ENCODE measurements at places on chromosomes 16 and 17.

- DNase-seq, result no peak
These were observed 3.0 kb downstream of the UBALD2 start for GRCh38 chr17:76268015-76268749.

- DNase-seq, result no peak
These were observed 45.8 kb upstream of the CDRT4 start for GRCh38 chr17:15513058-15513791.

DNA sequence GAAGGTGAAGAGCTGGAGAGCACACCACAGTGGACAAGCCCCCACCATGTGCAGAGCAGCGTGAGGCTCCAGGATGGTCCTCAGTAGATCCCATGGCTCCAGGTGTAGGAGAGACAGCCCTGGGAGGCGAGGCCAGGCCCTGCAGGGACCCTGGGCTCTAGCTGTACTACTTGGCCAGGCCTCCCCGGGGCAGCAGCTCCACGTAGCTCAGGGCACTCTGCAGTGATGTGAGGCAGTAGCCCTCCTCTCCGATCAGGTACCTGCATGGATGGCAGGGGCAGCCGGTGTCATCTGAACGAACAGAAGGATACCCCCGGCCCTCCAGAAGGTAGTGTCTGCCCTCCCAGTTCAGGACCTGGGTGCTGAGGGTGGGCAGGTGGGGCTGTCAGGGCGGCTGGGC, 6.2 kb upstream of the SPATA2L start:
- DNase-seq, result no peak

GRCh38 chr17:80992948-80993624, 1.4 kb downstream of the CHMP6 start:
- DNase-seq, result no peak

- no peak for DNase-seq
These were observed 6.3 kb upstream of the ZCCHC14 start for GRCh38 chr16:87499189-87499486.

- peak; percentile 48 for DNase-seq
These were observed 157.1 kb downstream of the RGS9 start for GRCh38 chr17:65294181-65294719.

DNA sequence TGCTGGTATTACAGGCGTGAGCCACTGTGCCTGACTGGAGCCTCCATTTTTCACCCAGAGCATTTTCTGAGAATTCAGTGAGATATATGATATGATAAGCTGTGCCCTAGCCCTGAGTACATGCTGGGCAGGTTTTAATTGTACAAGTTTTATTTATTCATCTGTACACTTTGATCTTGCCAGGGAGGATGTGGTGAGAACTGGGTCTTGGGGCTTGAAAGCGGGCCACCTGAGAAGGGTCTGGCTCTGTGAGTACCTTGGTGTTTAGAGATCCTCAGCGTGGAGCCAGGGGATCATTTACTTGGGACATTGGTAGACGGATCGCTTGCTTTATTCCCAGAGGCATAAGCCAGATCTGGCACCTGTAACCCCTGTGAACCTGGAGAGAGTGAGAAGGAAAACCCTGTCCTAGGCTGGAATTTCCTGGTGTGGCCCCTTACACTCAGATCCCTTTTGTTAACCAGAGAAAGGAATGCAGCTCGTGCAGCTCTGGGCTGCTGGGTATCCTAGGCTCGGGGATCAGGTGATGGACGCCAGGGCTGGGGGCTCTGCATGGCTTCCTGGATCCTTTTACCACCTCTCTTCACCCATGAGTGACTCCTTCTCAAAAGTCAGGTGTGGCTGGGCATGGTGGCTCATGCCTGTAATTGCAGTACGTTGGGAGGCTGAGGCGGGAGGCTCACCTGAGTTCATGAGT, 91.9 kb downstream of the ABCC1 start:
- DNase-seq, result no peak

DNA sequence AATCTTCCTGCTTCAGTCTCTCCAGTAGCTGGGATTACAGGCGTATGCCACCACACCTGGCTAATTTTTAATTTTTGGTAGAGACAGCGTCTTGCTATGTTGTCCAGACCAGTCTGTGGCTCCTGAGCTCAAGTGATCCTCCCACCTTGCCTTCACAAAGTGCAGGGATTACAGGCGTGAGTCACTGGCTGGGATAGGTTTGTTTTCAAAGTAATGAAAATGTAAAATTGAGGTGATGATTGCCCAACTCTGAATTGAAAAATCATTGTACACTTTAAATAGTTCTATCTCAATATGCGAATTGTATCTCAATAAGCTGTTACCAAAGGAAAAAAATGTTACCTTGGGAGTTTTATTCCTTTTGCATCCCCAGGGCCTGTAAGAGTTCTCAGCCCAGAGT, 1.2 kb upstream of the AMFR start:
- no peak for DNase-seq

- no peak for DNase-seq
These were observed 29.7 kb upstream of the IRX3 start for GRCh38 chr16:54316095-54316889.

DNA sequence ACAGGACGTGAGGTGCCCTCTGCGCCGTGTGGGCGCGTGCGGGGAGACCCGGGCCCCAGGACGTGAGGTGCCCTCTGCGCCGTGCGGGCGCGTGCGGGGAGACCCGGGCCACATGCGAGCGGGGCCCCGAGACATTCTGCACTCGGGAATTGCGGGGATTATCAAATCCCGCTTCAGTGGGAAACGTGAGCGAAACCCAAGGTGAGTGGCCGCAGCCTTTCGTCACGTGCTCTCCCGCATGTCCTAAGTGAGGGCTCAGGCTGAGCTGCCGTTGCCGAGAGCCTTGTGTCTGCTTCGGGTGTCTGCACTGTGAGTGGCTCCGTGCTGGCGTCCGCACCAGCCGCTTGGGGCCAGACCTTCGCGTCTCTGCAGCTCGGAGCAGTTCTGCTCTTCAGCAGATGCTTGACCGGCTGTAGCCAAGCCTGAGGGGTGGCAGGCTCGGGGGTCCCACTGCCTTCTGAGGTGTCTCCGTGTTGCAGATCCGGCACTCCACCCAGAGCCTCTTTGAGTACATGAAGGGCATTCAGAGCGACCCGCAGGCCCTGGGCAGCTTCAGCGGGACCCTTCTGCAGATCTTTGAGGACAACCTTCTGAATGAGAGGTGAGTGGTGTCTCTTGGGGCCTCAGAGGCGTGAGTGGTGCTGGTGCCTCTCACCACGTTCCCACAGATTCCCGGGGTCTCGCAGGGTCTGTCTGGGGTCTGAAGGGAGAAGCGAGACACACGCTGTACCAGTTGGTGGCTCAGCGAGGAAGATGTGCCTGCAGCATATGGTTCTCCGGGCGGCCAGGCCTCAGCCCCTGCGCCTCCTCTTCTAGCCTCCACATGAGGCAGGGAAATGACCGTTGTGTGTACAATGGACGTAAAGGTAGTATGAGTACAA, 90.5 kb upstream of the ZNF750 start:
- DNase-seq, result no peak

GRCh38 chr17:40038882-40039513, 15.2 kb downstream of the MED24 start:
- DNase-seq, result peak; percentile 88

DNA sequence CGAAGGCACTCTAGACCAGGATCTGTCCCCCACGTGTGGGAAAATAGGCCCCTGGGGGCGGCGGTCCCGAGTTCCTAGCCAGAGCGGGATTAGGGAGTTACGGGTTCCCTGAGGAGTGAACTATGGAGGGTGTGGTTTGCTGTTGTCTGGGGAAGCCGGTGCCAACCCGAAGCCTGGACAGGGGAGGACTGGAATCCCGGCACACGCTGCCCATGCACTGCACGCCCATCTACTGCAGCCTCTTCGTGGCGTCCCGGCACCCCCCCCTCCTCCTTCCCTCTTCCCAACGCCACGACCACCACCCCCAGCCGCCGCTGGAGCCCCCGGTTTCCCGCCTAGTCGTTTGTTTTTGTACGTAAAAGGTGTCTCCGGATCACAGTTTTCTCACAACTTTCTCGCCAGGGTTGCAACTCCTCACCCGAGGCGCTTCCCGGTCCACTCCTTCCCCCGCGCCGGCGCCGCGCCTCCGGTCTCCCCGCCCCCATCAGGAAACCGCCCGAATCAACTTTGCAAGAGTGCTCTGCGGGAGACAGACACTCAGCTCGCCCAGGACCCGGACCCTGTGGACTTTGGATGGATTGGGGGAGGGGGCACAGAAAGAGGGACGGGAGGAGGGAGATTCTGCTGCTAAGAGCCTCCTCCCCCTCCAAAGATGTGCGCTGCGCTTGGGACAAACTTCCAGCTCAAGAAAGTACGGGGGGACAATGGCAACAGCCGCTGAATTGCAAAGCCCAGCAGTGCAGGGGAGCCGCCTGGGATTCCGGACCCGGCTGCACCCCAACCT, 1.4 kb upstream of the LHX1 start:
- DNase-seq, result no peak

DNA sequence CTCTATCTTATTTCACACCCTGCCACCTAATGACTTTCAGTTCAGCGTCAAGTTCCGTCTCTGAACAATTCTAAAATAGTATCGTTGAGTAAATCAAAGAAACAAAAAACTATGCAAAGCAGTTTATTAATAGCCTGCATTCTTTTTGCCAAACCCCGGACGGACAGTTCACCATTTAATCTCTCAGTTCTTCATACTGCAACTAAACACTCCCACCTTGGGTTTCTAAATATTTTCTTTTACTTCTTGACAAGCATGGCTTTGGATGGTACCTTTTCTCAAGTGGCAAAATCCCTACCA, 1.2 kb downstream of the MYH11 start:
- DNase-seq, result no peak

- peak; percentile 74 for DNase-seq
These were observed 23.2 kb downstream of the ITGB3 start for GRCh38 chr17:47276868-47277267.

DNA sequence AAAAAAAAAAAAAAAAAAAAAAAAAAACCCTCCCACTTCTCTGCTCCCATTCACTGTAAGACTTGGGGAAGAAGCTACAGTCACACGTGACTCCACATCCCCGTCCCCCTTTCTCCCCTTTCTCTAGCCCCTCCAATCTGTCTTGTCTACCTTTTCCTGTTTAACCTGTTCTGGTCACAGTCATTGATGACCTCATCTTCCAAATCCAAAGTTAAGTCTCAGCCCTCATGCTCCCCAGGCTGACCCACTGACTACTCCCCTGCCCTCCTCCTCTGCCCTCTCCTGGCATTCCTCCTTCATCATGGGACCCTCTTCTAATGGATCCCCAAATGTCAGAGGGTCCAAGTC, 1.6 kb upstream of the CDH5 start:
- no peak for DNase-seq

DNA sequence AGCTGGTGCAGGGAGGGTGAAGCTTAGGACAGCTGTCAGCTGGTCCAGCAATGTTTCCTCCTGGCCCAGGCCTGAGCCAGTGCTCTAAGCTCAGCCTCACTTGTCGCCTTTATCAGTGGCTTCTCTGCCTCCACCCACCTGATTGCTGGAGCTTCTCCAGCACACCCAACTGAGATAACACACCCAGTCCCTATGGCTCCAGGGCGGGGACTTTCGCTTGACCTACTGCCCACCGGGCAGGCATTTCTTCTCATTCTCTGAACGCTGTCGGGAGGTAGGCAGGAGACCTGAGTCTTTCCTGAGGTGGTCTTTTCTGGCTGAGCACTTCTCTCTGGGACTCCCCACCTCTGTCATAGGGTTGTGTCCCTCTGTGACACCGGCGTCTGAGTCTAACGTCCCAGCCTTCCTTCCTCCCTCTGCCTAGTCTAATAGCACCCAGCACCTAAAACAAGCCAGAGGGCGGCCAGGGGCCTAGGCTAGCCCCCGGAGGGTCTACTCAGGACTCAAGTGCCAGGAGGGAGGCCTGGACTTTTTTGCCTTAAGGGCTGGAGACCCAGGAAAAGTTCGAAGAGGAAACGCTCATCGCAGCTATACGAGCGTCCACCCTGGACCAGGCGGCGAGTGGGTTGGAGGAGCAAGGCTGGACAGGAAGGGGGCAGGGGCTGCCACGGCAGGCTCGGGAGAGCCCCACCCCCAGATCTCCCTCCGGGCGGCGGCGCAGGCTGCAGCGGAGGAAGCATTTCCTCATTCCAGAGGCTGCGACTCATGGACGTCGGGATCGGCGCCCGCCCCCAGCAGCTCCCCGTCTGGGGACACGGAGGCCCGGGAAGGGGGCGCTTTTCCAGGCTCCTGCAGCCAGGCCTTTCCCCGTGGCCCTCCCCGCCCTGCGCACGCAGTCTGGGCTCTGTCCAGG, 756 bp downstream of the TAX1BP3 start:
- peak; percentile 93 for DNase-seq

- no peak for DNase-seq
These were observed 206.0 kb downstream of the CYB561 start for GRCh38 chr17:63240106-63240505.

GRCh38 chr16:73485880-73486279, 438.0 kb upstream of the ZFHX3 start:
- DNase-seq, result no peak

DNA sequence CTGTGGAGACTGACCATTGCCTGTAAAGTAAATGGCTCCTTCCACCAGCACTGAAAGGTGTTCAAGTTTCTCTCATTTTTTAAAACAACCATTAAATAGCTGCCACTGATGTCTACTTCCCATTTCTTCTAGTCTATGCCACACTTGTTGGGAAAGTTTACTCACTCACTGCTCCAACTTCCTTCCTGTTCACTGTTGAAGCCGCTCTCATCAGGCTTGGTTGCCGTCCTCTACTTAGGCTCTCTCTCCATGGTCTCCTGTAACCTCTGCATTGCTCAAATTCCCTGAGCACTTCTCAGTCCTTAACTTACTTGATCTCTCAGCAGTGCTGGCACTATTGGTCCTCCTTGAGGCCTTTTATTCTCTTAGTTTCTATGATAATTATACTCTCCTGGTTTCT, 32.4 kb downstream of the SNX11 start:
- no peak for DNase-seq

GRCh38 chr17:57429966-57430365, 173.6 kb downstream of the MSI2 start:
- DNase-seq, result no peak

GRCh38 chr16:83603723-83604570, 203.8 kb upstream of the HSBP1 start:
- DNase-seq, result no peak

- no peak for DNase-seq
These were observed 46.8 kb downstream of the FOXK2 start for GRCh38 chr17:82566129-82566960.

GRCh38 chr17:4717791-4718190, 7.4 kb downstream of the ARRB2 start:
- DNase-seq, result no peak

- DNase-seq, result no peak
These were observed 118.3 kb downstream of the PPM1E start for GRCh38 chr17:58873926-58874325.

DNA sequence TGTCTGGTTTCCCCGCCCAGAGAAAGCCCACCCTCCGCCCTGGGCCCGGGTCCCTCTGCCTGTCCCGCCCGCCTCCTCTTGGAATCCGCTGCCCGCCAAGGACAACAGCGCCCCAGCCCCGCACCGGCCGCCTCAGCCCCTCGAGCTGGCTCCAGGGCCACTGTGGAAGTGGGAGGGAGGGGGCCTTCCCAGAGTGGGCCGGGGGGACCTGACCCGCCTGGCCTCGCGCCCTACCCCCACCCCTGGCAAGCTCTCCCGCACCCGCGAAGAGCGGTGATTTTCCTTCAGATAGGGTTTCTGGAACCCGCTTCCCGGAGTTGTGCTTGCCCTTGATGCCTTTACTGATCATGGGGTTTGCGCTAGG, 2.3 kb upstream of the CBX8 start:
- no peak for DNase-seq

Measured in hindlimb muscle (tissue), 1 donor.